CMK (cell line): ENCODE measurements at places on chromosomes 5 and 9.

- no peak for DNase-seq
Observed at GRCh38 chr5:42656651-42657015, 100.0 kb upstream of the CCDC152 start.

- DNase-seq: no peak
Observed at GRCh38 chr9:70054521-70054920, 10.9 kb downstream of the MAMDC2 start.

GRCh38 chr5:94021246-94021645 lies 279.8 kb upstream of the POU5F2 start:
- DNase-seq: no peak

- no peak for DNase-seq
Observed at GRCh38 chr5:37721447-37721871, 118.4 kb downstream of the GDNF start.

DNA sequence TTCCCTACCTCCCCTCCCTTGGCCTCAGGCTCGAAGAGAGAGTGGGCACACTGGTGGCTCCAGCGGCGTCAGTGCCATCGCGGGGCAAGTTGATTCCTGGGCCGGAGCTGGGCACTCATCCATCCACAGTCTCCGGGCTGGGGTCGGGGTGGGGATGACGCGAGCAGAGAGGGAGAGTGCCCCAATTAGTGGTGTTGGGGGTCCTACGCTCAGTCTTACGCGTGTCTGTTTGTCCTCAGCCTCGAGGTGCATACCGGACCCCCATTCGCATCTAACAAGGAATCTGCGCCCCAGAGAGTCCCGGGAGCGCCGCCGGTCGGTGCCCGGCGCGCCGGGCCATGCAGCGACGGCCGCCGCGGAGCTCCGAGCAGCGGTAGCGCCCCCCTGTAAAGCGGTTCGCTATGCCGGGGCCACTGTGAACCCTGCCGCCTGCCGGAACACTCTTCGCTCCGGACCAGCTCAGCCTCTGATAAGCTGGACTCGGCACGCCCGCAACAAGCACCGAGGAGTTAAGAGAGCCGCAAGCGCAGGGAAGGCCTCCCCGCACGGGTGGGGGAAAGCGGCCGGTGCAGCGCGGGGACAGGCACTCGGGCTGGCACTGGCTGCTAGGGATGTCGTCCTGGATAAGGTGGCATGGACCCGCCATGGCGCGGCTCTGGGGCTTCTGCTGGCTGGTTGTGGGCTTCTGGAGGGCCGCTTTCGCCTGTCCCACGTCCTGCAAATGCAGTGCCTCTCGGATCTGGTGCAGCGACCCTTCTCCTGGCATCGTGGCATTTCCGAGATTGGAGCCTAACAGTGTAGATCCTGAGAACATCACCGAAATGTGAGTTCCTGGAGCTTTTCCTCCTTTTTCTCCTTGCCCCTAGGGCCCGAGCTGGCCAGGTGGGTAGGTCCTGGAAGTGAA lies 861 bp downstream of the NTRK2 start:
- no peak for DNase-seq

GRCh38 chr5:177132136-177133095 lies 1.2 kb upstream of the NSD1 start:
- DNase-seq: no peak

- no peak for DNase-seq
Observed at GRCh38 chr5:137026296-137026695, 472.8 kb downstream of the SPOCK1 start.

DNA sequence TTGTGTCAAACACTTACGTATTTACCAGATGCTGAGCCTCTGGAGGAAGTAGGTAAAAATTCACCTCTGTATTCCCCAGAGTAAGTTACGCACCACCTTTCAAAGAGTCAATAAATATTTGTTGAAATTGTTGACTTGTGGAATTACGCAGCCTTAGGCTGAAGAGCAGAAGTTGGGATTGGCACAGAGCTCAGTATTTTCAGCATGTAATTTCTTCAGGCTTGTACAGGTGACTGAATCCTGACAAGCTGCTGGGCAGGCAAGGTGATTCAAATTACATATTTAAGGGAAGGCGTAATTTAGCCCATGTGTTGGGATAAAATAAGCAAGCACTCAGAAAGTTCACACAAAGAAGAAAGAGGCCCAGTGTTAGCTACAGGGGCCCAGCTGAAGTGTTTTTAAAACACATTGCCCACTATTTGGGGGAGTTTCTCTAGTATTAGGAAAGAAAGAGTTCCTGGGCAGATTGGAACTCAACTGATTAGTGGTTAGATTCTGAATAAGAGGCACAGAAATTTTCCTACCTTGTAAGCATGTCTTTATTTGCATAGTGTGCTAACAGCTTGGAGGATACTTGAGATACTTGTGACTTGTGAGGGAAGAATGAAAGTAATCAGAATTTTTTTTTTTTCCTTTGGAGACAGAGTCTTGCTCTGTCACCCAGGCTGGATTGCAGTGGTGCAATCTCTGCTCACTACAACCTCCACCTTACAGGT lies 165.3 kb upstream of the FBXL7 start:
- no peak for DNase-seq

GRCh38 chr5:108193021-108193795 lies 188.7 kb downstream of the FBXL17 start:
- DNase-seq: no peak

DNA sequence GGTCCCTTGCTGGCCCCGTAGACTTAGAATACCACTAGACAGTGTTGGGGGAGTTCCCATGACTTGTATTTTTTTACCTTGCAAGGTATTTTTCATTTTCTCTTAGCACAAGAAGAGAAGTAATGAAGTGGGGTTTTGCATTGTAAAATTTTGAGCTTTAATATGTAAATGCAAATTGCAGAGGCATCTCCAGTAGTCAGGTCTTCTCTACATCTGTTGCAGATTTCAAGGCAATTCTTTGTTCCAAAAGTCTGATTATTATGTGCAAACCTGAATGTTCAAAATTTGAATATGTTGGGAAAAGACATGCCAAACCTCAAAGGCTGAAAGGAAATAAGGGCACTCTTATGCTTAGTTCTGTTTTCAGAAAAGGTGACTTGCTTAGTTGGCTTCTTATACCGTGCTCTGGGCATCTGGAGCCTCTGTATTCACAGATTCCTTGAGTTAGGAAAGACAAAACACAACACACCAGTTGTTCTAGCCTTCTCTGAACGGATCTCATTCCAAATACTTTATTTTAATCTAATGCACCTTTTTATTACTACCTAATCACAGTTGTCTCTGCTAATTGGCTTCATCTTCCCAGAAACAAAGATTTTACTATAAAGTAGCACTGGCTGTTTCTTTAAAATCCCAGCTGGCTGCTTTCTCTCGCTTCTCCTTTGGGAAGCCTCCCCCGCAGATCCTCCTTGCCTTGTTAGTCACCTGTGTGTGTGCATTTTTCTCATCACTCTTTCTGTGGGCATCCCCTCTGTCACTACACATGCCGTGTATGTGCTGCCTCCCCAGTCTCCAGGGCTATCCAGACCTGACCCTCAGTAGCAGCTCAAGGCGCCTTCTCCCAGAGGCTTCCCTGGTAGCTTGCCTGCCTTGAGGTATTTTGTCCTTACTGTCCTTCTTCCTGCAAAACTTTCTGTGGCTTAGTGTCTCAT lies 138.2 kb downstream of the TLE4 start:
- no peak for DNase-seq

- DNase-seq: no peak
Observed at GRCh38 chr5:137735555-137736284, at the start of gene KLHL3. TSS of gene KLHL3 (minus strand) at chr5:137736089. CDS start at chr5:137735646, 443 bp downstream.

GRCh38 chr9:33517373-33517772 lies 6.7 kb upstream of the ANKRD18B start:
- DNase-seq: no peak

DNA sequence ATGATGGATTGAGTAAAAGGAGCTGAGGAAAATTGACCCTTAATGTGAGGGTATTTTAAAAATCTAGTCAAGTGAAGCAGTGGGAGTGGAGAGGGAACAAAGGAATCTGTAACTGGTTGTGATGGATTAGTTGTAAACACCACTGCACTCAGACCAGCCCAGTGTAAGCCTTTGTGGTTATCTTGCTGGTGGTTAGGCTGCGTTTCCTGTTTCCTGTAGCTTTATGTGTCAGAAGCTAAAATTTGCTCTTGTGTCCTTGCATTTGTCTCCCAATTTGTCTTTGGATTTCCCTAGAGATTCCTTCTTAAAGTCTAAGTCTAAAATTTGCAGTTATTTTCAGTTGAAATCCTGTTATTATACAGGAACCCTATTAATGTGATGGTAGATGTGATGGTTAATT lies 6.3 kb downstream of the IFNA21 start:
- no peak for DNase-seq

DNA sequence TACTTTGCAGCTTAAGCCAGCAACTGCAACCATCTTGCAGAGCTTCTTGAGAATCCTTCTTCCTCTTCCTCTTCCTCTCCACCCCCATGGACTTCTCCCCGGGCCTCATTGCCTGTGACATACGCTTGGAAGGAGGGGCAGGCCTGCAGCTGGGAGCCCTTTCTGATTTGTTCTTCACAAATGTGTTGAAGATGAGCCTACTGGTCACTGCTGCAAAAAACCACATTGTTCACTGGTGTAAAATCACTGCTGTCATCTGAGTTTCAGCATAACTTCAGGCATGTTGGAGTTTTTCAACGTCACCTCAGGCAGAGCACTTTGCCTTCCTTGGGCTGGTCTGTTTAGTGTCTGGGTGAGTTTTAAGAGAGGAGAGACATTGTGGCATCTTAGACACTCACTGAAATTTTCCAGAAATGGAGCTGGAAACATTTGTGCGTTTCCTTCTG lies 7.9 kb downstream of the TJP2 start:
- DNase-seq: no peak

DNA sequence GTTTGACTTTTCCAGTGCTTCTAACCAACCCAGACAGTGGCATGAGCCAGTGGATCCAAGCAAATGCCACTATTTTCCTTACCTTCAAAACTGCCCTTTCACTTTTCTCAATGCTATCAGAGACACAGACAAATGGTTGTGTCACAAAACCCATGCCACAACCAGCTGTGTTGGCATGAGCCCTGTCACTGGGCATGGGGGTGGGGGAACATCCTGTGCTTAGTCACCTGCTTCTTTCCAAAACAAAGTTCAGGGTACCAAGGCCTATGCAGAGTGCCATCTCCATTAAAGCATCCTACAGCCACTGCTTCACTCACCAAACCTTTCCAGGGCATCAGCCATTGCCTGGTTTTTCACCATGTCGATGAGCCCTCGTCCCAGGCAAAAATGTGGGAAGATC lies 30.1 kb downstream of the NIPSNAP3B start:
- no peak for DNase-seq

DNA sequence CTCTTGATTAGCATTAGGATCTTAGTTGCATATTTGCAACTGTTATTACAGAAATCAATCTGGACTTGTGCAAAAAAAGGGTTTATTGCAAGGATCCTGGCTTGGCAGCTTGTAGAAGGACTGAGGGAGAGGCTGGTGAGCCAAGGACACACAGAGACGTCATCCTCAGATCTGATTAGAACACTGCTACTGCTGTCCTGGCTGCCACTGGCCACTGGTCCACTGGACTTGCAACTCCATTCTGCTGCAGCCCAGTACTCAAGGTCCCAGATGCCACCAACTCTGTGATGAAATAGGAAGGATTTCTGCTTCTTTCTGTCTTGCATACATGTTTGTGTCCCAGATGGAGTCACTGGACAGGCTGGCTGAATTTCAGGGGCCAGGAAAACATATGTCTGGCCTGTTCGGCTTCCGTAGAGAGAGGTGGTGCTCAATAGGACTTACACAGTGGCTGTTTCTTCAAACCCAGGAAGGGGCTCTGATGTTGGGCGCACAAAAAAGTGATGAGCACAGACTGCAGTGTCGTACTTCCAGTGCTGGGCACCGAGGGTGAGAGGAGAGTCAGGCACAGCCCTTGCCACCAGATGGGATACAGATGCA lies 68.9 kb upstream of the SH3PXD2B start:
- no peak for DNase-seq

DNA sequence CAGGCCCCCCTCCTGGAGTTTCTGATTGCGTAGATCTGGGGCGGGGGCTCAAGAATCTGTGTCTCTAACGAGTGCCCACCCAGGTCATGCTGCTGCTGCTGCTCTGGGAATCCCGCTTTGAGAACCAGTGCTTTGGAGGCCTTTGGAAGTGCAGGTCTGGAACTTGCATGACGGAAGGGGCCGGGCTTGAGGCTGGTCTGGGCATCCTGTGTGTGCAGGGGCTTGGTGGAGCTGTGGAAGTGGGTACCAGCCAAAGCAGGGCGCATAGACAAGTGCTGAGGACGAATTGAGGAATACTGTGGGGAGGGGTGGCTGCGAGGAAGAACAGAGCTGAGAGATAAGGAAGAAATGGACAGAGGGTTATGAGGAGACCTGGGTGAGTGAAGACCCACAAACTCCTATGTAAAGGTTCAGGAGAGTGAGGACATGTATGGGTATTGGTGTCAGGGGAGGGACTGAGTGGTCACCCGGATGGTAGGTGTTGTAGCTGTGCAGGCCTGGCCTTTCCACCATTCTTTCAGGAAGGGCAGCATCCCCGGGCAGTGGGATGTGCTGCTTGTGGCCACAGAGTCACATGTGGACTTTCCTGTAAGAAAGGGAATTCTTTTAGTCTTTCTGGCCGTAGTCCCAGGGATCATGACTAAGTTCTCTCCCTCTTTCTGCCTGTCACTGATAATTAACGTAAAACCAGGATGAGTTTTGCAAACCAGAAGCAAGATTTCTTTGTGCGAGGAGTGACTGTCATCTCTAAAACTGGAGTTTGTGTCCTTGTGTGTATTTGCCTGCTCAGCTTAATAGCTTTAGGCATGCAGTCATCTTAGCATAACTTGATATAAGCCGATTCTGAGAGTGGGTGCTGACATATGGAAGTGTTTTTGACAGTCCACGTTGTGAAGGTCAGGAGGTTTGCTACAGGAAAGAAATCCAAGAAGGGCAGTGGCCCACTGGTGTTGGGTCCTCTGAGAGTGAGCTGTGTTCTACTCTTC lies 43.3 kb upstream of the TJP2 start:
- DNase-seq: no peak

DNA sequence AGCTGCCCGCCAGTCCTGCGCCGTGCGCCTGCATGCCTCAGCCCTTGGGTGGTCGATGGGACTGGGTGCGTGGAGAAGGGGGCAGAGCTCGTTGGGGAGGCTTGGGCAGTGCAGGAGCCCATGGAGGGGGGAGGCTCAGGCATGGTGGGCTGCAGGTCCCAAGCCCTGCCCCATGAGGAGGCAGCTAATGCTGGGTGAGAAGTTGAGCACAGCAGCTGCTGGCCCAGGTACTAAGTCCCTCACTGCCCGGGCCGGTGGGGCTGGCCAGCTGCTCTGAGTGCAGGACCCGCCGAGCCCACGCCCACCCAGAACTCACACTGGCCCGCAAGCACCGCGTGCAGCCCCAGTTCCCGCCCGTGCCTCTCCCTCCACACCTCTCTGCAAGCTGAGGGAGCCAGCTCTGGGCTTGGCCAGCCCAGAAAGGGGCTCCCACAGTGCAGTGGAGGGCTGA lies 764.3 kb upstream of the TYRP1 start:
- no peak for DNase-seq

- no peak for DNase-seq
Observed at GRCh38 chr9:134707031-134707680, 65.6 kb downstream of the COL5A1 start.

- no peak for DNase-seq
Observed at GRCh38 chr9:14981291-14981950, 71.2 kb upstream of the FREM1 start.

DNA sequence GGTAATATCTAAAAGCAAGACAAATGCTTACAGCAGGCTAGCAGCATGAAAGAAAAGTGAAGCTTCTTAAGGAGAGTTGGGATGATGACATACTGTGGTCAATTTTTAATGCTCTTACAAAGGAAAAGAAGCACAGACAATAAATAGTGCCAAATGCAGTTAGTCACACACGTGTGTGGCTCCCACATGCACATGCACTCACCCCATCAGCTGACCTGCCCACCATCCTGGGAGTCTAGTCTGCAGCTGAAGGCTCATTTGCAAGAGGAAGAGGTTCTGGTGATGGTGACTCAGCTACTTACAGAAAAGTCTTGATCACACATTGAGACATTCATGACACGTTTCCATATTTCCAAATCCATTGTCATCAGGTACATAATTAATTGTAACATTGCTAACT lies 129.3 kb downstream of the MRPL36 start:
- DNase-seq: no peak
